Peyer's patch (tissue), 4 donors: ENCODE measurements at places on chromosomes 13 and 19. TPM values are rescaled to one million over a fixed set of nuclear protein-coding genes. Genes with fewer than 3 reads are reported as not detected.
A peak's percentile ranks its signal among the peaks of the same experiment; 100 is the strongest.

The OR7A5 gene
- not detected for total RNA-seq

The SUPT5H gene
- total RNA-seq, result 152 TPM

The HOMER3 gene
- 33.0 TPM for total RNA-seq

The TEKTIP1 gene
- total RNA-seq, result 11.1 TPM

The ZNF626 gene
- total RNA-seq, result 1.3 TPM

DNA sequence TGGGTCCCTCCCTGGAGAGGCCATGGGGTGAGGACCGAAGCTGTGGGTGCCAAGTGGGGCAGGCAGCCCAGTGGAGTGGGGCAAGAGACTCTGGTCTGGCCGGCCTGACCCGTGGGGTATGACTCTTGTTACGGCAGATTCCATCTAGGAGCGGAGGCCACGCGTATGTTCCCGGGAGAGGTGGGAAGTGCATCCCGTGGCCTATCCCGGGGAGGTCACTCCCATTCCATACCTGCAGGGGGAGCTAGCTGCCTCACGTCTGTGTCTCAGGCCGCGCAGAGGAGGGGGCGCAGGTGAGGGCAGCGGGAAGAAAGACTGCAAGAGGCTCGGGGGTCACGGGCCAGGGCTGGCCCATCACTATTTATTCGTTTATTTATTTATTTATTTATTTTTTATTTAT lies 4.9 kb downstream of the CSNK1G2 start:
- no peak for DNase-seq
- H3K27me3 ChIP-seq, result no peaks in the 10 kb centered on the region
- peaks cover 4% of the 10 kb centered on the region for H3K36me3 ChIP-seq
- no peak overlapping the region for H3K4me3 ChIP-seq

- no peaks in the 10 kb centered on the region for H3K36me3 ChIP-seq
- DNase-seq, result no peak
- no peaks in the 10 kb centered on the region for H3K27me3 ChIP-seq
- no peak overlapping the region for H3K27ac ChIP-seq
- H3K4me3 ChIP-seq, result no peak overlapping the region
Observed at GRCh38 chr13:53622456-53622855, 593.8 kb downstream of the OLFM4 start.

DNA sequence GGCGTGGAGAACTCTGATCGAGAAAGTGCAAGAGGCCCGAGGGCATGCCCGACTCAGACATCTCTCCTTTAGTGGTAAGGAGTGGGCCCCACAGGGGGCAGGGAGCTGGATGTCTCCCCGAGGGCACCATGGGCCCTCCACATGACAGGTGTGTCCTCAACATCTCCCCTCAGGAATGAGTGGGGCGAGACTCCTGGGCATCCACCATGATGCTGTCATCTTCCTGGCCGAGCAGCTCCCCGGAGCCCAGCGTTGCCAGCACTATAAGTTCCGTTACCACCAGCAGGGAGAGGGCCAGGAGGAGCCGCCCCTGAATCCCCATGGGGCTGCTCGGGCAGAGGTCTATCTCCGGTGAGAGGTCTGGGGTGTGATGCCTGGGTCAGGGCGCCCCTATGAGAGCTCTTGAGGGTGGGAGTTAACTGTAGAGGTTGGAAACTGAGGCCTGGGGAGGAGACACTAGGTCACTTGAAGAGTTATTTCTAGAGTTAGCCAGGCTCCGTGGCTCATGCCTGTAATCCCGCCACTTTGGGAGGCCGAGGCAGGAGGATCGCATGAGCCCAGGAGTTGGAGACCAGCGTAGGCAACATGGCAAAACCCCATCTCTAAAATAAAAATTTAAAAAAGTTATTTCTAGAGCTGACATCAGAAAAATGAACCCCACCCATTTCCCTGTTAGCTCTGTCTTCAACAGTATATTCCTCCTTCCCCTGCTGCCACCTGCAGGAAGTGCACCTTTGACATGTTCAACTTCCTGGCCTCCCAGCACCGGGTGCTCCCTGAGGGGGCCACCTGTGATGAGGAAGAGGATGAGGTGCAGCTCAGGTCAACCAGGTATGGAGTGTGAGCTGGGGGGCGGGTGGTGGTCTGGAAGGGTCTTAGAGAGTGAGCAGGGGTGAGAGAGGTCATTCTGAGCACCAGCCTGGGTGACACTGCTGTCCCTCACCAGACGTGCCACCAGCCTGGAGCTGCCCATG lies 5.1 kb downstream of the IGFLR1 start:
- H3K36me3 ChIP-seq, result no peaks in the 10 kb centered on the region
- H3K27ac ChIP-seq, result no peak overlapping the region
- H3K4me3 ChIP-seq, result no peak overlapping the region
- no peak for DNase-seq
- peaks cover 4% of the 10 kb centered on the region for H3K4me1 ChIP-seq
- H3K27me3 ChIP-seq, result no peaks in the 10 kb centered on the region

- no peak overlapping the region for H3K27ac ChIP-seq
- no peak overlapping the region for H3K4me3 ChIP-seq
- H3K4me1 ChIP-seq, result no peaks in the 10 kb centered on the region
- no peak for DNase-seq
- H3K27me3 ChIP-seq, result no peaks in the 10 kb centered on the region
- H3K36me3 ChIP-seq, result no peaks in the 10 kb centered on the region
Observed at GRCh38 chr13:51840917-51841316, 4.1 kb downstream of the TMEM272 start.

DNA sequence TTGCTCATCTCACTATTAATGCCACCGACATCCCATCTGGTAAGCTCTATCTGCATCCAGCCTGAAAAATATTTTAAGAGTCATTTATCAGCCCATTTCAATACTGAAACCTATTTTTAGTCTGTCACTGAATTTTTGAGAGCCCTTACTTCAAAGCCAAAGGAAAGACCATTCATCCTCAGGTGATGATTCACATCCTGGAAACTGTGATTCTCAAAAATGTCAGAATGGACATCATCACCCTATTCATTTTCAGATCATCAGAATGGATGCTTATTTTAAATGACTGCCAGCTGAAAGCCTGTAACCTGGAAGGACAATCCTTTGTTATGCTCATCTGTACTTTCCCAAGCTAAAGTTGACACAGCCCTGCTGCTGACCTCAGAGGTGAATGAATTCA lies 27.0 kb downstream of the TNFSF11 start:
- no peak for DNase-seq
- H3K36me3 ChIP-seq, result no peaks in the 10 kb centered on the region
- no peaks in the 10 kb centered on the region for H3K4me1 ChIP-seq
- no peak overlapping the region for H3K27ac ChIP-seq
- H3K4me3 ChIP-seq, result no peak overlapping the region
- no peaks in the 10 kb centered on the region for H3K27me3 ChIP-seq

DNA sequence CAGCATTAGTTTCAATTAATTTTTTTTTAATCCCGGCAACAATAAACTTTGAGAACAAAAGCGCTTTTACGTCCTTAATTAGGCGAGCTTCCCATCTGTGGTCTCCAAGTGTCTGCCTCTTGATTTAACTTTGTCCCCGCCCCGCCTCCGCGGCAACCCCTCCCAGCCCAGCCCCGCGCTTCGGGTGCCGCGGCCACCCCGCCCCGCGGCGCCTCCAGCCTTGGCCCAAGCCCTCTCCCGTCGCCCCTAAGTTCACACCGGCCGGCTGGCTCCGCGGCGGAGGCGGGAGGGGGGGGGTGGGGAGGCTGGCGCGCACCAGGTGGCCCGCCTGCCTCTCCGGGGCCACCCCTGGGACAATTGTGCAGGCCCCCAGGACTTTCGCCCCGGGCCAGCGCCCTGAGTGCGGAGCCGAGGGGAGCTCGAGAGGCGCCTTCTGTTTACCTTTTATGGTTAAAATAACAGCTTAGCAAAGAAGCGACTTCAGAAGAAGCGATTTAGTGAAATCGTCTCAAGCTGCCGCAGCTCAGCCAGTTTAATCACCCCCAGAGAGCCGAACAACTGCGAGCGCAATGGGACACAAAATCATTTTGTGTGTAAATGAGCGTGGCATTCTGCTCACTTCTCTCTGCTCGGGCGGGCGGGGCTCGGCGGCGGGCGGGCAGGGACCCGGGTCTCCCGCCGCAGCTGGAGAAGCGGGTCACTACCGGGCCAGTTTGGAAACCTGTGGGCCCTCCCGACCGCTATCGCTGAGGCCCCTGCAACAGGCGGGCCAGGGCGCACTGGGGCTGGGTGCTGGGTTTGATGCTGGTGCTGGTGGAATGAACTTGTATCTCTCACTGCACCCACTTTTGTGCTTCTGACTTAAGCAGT lies 1.4 kb downstream of the KCTD15 start:
- peak overlapping the region; percentile 70 for H3K4me3 ChIP-seq
- no peaks in the 10 kb centered on the region for H3K36me3 ChIP-seq
- H3K27ac ChIP-seq, result peak overlapping the region; percentile 51
- H3K27me3 ChIP-seq, result no peaks in the 10 kb centered on the region
- H3K4me1 ChIP-seq, result no peaks in the 10 kb centered on the region
- peak; percentile 80 for DNase-seq
